ENCODE measurements at places on chromosomes 13 and 19.

GRCh38 chr19:11261431-11261970 is 823 bp downstream of the DOCK6 start:
- no peak for DNase-seq

- DNase-seq, result no peak
Measured at GRCh38 chr19:18895824-18896341, at the start of gene CERS1. CERS1 (minus strand) TSS chr19:18896158; CDS start chr19:18896072, 86 bp downstream.

DNA sequence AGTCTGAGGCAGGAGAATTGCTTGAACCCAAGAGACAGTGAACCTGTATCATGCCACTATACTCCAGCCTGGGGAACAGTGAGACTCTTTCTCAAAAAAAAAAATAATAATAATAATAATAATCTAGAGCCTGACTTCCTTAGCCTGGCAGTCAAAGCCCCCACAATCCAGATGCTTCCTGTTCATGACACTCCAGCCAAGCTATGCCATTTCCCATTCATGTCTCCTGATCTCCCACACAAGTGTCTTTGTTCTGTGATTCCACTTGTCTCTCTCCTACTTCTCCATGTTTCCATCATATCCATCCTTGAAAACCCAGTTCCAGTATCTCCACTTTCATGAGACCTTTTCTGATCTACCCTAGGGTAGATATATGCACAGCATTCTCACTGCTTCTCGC is 150.7 kb downstream of the FOXO1 start:
- DNase-seq, result no peak

- DNase-seq, result no peak
Measured at GRCh38 chr13:55230570-55230908, 1910.2 kb upstream of the PRR20A start.

DNA sequence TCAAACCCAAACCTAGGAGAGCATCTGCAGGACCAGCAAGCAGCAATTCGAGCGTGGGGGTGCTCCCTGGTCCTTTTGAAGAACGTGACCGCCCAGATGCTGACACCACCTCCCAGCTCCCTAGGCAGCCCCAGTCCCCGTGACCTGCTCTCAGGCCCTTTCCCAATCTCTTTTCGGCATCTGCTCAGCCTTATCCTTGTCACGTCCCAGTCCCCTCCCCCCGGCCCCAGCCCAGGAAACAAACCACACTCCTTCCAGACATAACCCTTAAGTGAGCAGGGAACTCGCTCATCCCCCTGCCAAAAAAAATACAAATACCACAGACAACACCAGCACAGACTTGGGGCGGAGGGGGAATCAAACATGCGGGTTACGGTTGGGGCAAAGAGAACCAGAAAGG is 3.3 kb downstream of the MLLT1 start:
- no peak for DNase-seq

- no peak for DNase-seq
Measured at GRCh38 chr13:50629966-50630365, 213.5 kb downstream of the DLEU7 start.

DNA sequence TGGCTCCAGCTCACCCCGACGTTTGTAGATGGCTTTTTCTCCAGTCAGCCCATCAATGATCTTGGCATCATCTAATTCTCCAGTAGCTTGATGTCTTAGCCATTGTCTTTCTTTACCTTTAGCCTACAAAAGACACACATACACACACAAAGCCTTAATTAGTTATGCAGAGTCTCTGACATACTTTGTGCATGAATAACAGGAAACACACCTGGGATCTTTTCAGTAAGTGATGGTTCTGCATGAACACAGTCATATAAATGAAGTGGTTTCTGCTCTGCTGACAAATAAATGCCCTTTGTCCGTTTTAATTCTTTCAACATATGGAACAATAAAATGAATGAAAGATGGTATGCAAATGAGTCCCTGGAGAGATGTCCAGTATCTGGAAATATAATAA is 133.3 kb downstream of the RGCC start:
- DNase-seq, result no peak

DNA sequence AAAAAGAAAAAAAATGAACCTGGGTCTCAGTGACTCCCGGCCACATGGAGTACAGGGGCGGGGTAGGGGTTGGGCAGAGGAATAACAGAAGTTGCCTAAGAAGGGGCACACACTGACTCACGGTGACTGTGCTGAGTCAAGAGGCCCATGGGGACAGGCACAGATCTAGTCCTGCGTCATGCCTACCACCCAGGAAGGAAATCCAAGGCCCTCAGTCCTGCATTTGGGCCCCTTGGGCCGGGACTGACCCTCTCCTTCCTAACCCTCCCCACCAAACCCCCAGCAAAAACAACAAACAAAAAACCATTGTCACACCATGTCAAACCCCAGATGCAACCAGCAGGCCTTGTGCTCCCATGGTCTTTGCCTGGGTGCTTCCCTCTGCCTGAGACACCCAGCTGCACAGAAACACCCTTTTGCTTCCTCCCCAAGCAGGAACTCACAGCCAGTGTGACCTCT is 9.6 kb upstream of the NOTCH3 start:
- DNase-seq, result no peak

All from stimulated activated CD4-positive, alpha-beta T cell treated with anti-CD3 and anti-CD28 coated beads, TNF-alpha, amount 100 ng/mL, for 48 hours (primary cell).